ENCODE measurements at places on chromosomes 3 and 15.

GRCh38 chr3:87076946-87077345, 86.0 kb upstream of the VGLL3 start:
- DNase-seq, result no peak

DNA sequence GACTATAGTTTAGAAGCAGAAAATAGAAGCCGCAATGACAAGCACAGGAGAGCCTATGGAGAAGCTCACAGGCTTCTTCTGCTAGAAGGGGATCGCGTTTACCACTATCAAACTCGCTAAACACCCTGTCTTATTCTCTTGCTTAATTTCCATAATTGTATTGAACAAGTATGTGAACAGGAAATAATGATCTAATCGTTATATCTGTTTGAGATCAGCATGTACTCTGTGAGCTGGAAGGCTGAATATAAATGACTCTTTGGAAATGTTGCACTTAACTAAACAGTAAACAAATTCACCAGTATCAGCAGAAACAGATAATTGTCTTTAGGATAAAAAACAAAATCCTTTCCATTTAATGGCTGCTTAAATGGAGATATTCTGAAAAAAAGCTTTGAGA, 15.0 kb downstream of the NEK10 start:
- no peak for DNase-seq

GRCh38 chr15:73658645-73659044, 25.5 kb upstream of the NPTN start:
- DNase-seq, result no peak

DNA sequence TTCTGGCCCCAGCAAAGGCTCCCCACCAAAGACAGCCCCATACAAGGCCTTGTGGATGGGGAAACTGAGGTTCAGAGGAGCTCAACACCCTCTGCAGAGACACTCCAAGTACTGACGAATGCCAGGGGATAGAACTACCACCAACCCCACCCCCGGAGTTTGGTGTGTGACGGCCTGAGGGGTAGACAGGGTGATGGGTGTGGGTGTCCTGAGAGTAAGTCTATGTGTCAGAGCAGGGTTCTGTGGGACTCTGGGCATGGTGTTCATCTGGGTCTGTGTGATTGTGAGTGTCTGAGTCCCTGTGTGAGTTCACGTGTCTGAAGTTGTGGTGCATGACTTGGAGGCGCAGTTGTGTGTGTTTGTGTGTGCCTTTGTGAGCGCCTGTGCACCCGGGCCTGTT, 7.4 kb downstream of the PTH1R start:
- no peak for DNase-seq

- DNase-seq, result no peak
These were observed 250.5 kb upstream of the VEPH1 start for GRCh38 chr3:157753787-157754136.

DNA sequence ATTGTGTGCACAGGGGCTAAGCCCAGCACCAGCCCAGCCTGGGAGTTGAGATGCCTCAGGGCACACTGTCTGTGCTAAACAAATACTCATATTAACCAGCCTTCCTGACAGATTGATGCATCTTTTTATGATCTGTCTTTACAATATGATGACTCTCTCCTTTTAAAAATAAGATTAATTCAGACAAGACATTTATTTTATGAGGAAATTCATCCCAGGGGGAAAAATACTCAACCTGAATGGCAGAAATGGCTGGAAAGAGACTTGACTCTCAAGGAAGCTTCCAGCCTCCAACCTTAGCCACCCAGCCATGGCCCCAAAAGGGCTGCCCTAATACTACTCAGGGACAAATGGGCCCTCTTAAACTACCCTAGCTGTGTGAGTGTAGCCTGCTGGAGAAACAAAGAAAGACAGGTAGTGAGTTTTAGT, 46.9 kb downstream of the NOX5 start:
- DNase-seq, result no peak

DNA sequence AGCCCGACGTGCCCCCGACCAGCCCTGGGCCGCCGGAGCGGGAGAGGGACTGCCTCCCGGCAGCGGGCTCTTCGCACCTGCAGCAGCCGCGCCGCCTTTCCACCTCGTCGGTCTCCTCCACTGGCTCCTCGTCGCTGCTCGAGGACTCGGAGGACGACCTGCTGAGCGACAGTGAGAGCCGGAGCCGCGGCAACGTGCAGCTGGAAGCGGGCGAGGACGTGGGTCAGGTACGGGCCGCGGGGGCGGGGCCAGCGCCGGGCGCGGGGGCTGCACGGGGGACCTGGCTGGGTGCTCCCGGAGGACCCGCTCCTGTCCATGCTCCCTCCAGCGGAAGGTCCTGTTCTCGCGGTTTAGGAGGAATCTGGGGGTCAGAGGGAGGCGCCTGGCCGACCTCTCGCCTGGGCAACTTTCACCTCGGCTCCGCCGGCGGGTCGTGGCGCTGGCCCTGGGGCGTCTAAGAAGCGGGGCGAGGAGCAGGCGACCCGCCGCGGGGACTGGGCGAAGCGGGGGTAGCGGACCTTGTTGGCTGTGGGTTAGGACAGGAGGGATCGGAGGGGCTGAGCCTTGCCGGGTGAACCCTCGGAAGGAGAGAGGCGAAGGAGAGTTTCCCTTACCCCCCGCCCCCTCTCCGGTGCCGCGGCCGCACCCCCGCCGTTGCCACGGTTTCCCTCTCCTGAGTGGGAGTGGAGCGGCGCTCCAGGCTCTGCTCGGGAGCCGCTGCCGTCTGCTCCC, 682 bp downstream of the ITPKA start:
- DNase-seq, result no peak

GRCh38 chr15:57704441-57704840, 2.1 kb upstream of the POLR2M start:
- DNase-seq, result no peak

DNA sequence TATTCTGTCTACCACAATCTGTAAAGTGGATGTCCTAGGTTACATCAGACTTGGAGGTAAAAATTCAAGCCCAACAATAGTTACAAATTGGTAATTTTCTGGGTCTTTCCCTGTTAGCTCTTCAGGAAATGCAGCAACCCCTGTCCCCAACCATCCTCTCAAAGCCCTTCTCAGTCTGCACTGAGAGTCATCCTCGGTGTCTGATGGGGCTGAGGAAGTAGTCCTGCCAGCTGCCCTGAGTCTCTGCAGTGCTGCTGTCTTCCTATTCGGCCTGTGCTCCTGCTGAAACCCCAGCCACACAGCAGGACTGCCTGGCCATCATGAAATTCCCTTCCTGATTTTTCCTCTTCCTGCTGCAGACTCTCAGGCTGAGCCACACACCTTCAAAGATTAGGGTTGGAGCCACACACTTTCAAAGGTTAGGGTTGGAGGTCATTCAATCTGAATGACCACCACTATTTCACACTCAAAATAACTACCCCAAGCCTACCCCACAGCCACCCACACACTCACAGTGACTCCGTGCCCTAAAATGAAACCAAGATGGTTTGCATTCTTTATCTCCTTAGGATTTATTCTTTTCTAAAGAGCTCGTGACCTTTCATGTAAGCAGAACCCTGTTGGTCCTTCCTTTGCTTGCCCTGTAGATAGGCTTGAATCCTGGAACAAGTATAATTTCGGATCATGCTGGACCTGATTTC, 17.6 kb downstream of the TRIM42 start:
- DNase-seq, result no peak

GRCh38 chr3:76245073-76245472, 459.7 kb upstream of the ZNF717 start:
- DNase-seq, result no peak

GRCh38 chr3:188890572-188891270, 281.1 kb upstream of the TPRG1 start:
- no peak for DNase-seq

GRCh38 chr3:51568036-51568435, 29.5 kb downstream of the RAD54L2 start:
- no peak for DNase-seq

DNA sequence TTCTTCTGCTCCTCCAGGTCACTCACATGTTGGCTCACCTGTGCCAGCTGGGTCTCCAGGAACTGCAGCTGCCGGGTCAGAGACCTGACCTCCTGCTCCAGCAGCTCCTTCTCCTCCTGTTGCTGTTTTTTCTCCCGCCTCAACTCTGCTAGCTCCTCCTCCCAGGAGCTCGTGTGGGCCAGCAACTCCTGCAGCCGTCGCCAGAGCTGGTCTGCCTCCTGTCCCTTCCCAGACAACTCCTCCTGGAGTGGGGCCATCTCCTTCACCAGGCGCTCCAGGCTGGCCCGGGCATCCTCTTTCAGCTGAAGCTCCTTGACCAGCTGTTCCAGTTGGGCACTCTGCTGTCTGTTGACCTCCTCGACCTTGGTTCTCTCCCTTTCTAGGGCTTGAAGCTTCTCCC, 24.5 kb downstream of the CXCR6 start:
- no peak for DNase-seq

GRCh38 chr15:67779549-67780111, 45.7 kb upstream of the SKOR1 start:
- DNase-seq, result no peak

DNA sequence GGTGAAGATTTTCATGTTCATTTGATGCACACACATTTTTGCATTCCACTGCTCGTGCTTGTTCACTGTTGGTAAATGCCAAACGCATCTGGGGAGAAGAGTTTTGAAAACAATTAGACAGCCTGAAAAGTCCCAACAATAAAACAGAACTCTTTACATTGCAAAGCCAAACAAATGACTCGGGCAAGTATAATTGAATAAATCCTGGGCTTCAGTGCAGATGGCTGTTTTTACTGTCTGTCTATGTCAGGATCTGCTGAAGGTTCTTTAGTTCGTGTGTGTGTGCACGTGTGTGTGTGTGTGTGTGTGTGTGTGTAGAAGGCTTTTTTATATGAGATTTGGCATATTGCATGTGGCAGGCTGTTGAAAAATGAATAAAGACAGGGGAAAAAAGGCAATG, 277.5 kb upstream of the CDIN1 start:
- DNase-seq, result no peak

DNA sequence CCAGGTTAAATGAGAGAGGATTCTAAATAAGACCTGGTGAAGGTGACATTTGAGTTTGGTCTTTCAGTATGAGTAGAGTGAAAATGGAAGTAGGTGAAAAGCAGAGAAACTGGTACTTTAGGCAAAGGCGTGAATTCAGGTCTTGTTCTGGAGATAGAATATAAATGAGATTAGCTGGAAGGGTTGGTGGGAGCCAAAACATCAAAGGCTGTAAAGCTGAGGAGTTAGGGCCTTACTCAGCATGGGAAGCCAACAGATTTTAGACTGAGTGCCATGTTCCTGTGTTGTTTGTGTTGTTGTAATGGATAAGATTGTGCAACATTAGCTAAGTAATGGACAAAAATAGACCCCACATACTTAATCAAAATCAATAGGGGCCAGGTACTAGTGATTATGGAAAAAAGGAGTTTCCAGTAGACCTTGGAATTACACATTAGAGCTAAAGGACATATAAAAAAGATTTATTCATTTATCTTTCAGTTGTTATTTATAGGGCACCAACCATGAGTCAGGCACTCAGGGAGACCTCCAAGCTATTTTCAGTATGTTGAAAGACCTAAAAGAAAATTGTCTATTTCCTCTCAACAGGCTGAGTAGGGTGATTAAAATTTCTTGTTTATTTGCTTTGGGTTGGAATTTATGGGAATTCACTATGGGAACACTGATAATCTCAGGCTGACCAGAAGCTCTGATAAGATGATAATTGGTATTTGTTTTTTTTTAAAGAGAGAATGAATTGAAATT, 20.8 kb downstream of the ARL14 start:
- no peak for DNase-seq

DNA sequence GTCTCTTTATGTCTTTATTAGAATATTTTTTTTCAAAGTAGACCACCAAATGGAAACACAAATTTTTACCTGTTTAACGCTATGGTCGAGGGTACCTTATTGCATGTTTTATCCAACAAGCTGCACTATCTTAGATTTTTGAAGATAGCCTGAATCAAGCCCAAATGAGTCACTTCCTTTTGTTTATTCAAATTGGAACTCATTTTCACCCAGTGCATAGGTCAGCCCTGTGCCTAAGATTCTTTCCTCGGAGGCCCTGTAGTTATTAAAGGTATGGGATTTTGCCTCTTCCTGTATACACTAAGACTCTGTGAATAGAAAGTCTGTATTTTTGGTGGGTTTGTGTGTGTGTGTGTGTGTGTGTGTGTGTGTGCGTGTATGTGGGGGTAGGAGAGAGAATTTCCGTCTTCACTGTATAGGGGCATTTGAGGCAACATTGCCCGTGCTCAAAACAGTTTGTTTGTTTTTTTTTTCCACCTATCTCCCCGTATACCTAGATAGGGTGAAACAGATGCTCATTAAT, 358.0 kb upstream of the CADM2 start:
- no peak for DNase-seq

DNA sequence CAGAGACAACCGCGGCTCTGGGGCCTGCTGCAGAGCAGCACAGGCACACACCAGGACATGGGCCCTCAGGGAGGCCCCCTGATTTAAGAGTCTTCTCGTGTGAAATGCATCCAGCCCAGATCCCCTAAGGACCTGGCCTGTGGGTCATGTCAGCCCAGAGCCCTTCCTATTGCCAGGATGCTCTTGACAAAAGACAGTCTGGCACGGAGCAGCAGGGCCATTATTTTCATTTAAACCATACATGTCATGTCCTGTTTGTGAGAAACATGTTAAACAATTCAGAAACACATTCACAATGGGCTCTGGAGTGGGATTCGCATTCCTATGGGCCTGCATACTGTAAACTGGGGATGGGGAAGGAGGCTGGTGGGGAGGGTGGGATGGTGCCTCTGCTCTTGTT, 367.4 kb upstream of the WNT5A start:
- DNase-seq, result no peak

DNA sequence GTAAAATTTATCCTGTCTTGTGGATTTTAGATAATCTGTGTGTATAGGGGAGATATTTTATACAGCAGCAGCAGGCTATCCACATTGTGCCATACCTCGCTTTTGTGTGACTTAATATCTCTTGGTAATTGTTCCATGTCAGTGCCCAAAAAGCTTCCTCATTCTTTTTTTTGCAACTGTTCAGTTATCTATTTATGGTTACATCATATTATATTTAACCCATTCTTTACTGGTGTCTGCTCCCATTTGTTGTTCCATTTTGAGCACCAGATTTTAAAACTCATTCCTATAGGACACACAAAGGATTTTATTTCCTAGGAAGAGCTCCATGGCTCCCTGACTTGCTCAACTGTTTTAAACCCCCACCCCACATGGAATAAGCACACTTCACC, 86.3 kb upstream of the RASGRP1 start:
- no peak for DNase-seq

GRCh38 chr3:106765342-106765741, 611.9 kb upstream of the CCDC54 start:
- DNase-seq, result no peak

GRCh38 chr3:146504498-146505197, 35.3 kb upstream of the PLSCR2 start:
- DNase-seq, result no peak

GRCh38 chr15:72199721-72200212, 2.2 kb upstream of the GRAMD2A start:
- DNase-seq, result peak; percentile 83

GRCh38 chr3:112508261-112508660, 9.0 kb upstream of the BTLA start:
- no peak for DNase-seq

DNA sequence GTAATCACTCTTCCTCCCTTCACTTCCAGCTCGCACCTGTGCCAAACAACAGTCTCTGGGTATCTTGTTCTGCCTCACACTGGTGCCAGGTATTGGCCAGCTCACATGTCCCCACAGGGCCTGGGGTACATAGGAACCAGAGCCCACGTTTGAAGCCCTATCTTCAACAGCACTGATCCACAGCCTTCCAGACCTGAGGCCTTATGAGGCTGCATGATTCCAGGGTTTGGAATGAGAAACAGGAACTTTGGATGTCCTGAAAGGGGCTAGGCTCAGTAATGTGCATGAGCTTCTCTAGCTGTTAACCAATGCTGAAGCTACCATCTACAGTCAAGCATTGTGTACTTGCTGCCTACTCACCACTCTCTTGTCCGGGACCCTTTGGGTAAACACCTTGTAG, 92.4 kb downstream of the GPR156 start:
- no peak for DNase-seq
